ENCODE measurements at places on chromosomes 3 and 15.

- DNase-seq, result no peak
Observed at GRCh38 chr3:184556582-184557347, 4.8 kb upstream of the EPHB3 start.

GRCh38 chr3:196274585-196274984 lies 12.9 kb downstream of the PCYT1A start:
- peak; percentile 45 for DNase-seq

GRCh38 chr15:57643826-57644225 lies 52.1 kb downstream of the MYZAP start:
- DNase-seq, result no peak

- no peak for DNase-seq
Observed at GRCh38 chr3:196990601-196991007, 22.0 kb upstream of the PIGZ start.

DNA sequence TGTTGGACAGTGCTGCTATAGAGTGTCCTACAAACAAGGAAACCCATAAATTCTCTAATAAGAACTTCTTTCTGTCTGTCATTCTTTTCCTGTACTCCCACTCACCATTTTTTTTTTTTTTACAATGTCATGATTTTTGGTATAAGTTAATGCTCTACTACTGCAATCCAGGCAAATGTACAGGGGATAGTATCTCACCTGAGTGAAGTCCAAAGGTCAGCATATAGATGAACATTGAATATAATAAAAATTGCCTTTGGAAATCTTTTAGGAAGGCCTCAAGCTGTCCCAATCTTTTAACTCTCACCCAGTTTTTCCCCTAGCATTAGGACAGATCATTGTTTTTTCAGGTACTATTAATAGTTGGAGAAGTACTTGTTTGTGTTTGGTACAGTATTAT lies 21.3 kb upstream of the RAB11A start:
- DNase-seq, result no peak

DNA sequence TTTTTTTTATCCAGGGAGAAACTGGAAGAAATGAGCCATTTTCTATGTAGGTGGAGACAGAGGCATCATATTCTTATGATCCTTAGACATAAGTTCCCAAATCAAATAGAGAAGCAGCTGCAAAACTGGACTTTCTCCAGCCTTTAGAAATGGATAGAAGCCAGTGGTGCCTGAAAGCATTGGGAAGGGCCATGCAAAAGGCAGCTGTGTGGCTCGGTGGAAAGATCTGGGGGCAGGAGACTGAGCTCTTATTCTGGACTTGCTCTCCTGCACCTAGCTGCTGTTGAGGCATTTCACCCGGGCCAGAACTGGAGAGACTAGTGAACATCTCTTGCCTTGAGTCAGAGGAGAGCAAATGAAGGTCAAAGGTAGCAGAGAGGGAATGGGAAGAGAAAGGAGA lies 73.1 kb downstream of the TFG start:
- no peak for DNase-seq

DNA sequence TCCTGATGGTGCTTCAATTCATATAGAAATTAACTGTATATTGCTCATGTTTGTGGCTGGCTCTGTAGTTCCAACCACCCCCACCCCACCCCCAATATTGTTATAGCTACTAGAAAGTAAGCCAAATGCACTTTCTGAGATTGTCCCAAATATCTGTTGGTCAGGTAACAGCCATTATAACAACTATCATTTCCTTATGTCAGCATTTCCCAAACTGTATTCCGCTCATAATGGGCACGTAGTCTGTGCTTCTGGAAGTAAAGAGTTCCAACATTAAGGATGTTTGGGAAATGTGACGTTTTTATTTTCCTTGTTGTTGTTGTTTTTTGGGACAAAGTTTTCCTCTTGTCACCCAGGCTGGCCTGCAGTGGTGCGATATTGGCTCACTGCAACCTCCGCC lies 12.2 kb upstream of the TBL1XR1 start:
- DNase-seq, result no peak

- DNase-seq, result no peak
Observed at GRCh38 chr3:4984511-4984864, 5.3 kb downstream of the BHLHE40 start.

DNA sequence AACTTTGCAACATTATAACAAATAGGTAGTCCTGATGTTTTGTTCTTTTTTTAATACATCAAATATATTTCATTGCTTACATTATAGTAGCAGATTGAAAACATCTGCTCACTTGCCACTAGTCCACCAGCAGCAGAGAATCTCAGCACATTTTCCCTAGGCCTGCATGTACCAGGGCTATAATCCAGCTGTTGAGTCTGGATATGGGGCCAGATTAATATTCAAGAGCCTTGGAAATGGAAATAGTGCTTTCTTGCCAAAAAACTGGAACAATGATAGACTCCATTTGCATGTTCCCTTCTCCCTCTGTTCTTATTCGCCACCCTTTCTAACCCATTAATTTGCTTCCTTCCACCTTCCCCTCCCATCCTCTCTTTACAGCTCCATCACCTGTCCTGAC lies 288.0 kb downstream of the EPHA3 start:
- no peak for DNase-seq

- no peak for DNase-seq
Observed at GRCh38 chr3:38662544-38662943, 13.1 kb upstream of the SCN5A start.

- DNase-seq, result no peak
Observed at GRCh38 chr15:39204031-39204430, 376.8 kb upstream of the THBS1 start.

DNA sequence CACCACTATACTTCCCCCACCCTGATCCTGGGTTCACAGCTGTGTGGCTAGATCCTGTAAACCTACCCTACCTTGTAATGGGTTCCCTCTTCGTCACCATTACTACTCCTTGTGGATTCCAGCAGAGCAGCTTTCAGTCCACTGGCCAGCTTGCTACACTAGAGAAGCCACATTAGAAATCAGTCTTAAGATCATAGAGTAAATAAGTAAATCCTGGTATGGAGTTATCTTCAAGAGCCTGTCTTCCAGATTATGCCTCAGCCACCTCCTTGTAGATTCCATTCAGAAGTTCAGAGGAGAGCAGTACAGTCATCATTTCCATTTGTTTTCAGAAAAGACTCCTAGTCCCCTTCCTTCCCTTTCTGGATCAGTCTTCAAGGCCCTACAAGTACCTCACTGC lies 123.7 kb downstream of the ALDH1A2 start:
- no peak for DNase-seq

DNA sequence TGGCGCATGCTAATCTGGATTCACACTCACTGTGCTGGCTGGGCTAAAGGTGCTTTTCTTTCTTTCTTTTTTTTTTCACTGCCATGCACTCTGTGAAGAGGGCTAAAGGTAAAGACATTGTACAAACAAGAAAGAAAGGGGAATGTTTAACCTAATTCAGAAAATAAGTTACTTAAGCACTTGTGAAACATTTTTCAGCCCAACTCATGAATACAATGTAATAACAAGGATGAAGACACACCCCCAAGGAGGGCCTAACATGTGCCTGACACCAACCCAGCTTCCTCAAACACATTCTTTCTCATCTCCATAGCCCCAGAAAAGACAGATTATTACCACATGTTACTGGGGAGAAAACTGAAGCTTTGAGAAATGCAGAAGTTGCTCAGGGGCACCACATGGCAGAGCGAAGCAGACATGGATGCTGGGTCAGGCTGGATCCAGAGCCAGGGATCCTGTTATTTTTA lies 5.7 kb downstream of the STIMATE start:
- no peak for DNase-seq

DNA sequence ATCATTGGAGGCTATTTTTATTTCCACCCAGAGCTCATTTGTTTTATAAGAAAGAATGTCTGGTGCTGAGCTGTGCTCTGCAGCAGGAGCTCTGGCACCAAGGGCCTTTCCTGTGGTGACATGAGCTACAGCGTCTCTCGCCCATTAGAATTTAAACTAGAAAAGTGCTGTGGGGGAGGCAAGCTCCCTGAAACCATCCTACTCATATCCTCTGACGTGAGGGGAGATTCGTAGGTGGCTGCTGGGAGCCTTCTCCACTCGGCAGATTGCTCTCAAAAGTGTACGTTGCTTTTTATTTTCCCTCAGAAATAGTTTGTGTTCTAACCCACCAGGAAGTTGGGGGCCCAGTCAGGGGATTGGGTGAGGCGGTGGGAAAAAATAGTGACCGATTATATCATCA lies 76.3 kb upstream of the ARHGEF3 start:
- no peak for DNase-seq

GRCh38 chr3:48894516-48894915 lies 4.2 kb downstream of the SLC25A20 start:
- no peak for DNase-seq

DNA sequence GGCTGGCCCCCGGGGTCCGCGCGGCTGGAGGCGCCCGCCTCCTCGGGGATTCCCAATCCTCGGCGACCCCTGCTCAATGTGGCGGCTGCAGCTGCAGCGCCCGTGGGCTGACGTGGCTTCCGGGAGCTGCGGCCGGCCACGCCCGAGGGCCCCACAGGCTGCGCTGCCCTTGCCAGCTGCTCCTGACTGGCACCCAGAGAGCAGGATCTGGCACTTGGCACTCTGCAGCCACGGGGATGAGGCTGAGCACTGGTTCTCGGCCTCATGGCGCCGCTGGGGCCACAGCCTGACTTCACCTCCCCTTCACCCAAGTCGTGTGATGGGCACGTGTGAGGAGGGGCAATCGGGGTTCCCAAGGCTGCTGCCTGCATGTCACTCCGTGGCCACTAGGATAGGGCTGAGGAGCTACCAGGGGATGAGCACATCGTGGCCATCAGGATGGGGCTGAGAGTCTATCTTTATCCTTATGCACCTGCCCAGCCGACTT lies 267.8 kb upstream of the FRG2C start:
- DNase-seq, result no peak

GRCh38 chr15:100940767-100941379 lies 21.7 kb downstream of the LRRK1 start:
- DNase-seq, result no peak

- peak; percentile 57 for DNase-seq
Observed at GRCh38 chr3:72738752-72739530, 109.3 kb downstream of the SHQ1 start.

DNA sequence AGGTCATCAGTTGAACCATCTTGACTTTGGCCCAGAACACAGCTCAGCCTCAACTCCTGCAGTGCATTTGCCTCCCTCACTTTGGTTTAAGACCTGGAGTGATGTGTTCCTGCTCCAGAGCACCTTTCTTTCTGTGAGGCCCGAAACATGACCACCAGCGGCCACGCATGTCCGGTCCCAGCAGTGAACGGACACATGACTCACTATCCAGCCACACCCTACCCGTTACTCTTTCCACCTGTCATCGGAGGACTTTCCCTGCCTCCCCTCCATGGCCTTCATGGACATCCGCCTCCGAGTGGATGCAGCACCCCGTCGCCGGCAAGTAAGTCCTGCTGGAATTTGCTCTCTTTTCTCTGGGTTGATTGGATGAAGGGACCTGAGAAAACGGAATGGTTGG lies 253.8 kb upstream of the RARB start:
- DNase-seq, result no peak

DNA sequence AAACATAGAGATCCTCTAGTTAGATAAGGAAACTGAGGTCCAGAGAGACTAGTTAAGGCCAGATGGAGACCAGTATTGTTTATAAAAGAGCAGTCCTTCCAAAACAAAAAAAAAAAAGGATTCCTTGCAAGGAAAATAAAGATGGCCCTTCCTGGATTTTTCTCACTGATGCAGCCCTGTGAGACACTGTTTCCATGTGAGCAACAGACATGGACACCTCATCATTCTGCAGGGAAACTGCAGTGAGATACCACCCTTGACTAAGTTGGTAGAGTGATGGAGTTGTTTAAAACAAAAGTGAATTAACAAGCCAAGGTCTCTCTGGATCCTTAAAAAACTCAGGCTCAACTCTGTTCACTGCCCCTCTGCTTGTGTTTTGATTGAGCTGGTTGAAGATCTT lies 65.6 kb upstream of the MYZAP start:
- no peak for DNase-seq

DNA sequence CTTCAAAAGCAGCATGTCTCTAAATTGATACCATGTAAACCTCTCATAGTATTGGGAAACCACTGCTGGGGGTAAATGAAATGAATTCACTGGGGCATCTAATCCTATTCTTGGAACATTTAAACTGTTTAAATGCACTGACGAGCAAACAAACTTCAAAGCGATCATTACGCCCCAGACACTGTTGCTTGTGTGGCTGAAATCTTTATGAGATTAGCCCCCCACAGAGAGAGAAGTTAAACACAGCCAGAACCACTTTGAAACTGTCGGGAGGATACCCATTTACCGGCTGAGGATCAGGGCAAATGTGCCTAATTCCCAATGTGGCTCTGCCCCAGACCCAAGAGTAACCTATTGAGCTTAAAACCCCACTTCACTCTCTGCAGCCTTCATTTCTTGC lies 308.4 kb upstream of the CDIN1 start:
- DNase-seq, result no peak

- DNase-seq, result no peak
Observed at GRCh38 chr15:43912208-43912607, 85.4 kb downstream of the WDR76 start.

- no peak for DNase-seq
Observed at GRCh38 chr15:94069844-94070243, 161.5 kb upstream of the MCTP2 start.

DNA sequence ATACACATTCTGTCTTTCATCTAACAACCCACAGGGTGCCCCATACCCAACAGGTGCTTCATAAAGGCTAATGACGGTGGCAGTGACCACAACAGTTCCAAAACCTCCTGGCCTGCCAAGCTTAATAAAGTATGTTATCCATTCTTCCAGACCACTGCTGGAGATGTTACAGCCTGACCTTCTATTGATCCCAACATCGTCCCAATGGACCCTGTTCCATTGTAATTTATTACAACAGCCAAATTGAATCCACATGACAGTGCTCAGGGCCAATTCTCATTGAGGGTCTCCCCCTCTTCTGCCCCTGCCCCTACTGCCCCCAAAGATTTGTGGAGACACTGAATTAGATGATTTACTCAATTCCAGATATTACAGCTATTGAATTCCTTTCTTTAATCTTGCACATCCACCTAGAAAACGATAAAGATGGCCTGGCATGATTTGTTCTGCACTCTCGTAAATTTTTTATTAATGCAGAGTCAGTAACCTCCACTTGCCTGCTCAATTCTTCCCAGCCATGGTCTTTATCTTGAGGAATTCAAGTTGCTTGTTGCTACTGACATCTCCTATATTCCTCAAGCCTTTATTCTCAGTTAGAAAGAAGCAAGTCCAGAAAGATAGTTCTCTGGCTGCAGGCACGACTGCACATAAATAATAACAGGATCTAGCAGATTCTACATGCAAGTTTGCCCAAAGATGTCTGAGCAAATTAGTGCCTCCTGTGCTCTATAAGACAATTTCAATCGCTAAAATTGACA lies 407.6 kb downstream of the ERC2 start:
- no peak for DNase-seq

Data from activated T-helper 1 cell treated with anti-CD3 and anti-CD28 coated beads, Interleukin-2, amount 50 U/mL, for 16 hours (primary cell).